Activated CD4-positive, alpha-beta T cell treated with anti-CD3 and anti-CD28 coated beads, Interleukin-2, amount 10 ng/mL, durations not matched to agents 24 days and 14 days (primary cell): ENCODE measurements at places on chromosomes 16 and 17.

- no peak for DNase-seq
These were observed 7.1 kb downstream of the ITGAD start for GRCh38 chr16:31400191-31400590.

DNA sequence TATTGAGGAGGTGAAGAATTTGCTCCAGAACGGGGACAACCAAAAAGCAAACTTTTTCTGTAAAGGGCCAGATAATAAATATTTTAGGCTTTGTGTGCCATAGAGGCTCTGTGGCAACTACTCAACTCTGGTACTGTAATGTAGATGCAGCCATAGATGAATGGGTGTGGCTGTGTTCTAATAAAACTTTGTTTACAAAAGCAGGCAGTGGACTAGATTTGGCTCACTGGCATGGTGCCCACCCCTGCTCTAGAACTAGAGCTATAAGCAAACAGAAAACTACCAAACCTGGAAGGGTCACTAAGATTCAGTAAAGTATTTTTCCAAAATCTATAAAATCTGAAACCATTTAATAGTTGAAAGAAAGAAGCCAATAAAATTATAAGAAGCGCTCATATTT, 24.6 kb upstream of the SMURF2 start:
- no peak for DNase-seq

GRCh38 chr17:60747069-60747808, 69.6 kb downstream of the BCAS3 start:
- DNase-seq: no peak

DNA sequence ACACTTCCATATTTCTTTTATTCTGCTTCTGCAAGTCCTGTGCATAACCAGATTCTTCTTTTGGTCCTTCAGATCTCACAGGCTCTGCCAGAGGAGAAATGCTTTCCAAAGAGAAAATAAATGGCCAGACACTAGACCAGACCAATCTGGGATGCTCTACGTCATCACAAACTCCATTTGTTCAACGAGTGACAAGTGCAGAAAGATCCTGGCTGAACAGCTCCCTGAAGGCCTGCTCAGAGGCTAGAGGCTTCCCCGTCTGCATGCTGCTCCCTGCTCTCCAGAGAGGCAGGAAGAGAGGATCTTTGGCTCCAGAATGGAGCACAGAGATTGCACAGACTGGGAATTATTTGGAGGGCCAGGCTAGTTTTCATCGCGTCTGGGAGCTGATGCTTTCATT, 232.7 kb downstream of the MAF start:
- DNase-seq: no peak

DNA sequence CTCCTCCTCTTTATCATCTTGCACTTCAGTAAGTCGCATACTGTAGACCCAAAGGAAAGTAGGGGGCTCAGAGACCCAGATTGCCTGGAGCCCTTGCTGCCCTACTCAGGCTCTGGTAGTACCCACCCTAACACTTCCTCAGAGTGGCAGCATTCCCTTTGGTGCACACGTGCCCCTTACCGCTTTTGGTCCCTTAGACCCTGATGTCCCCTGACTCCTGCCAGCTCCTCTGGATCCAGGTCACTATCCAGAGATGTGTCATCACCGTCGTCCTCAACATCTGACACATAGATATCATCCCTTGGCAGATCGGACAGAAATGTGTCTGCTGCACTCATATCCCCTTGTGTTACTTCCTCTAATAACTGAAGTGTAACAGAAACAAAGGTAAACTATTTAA, 5.4 kb upstream of the PSMC5 start:
- DNase-seq: peak; percentile 54

- DNase-seq: peak; percentile 55
These were observed 4.7 kb downstream of the NUBP2 start for GRCh38 chr16:1787322-1788094.

- DNase-seq: no peak
These were observed 28.5 kb downstream of the DBNDD1 start for GRCh38 chr16:89990799-89991198.
